ENCODE measurements at places on chromosomes 16 and 17.

DNA sequence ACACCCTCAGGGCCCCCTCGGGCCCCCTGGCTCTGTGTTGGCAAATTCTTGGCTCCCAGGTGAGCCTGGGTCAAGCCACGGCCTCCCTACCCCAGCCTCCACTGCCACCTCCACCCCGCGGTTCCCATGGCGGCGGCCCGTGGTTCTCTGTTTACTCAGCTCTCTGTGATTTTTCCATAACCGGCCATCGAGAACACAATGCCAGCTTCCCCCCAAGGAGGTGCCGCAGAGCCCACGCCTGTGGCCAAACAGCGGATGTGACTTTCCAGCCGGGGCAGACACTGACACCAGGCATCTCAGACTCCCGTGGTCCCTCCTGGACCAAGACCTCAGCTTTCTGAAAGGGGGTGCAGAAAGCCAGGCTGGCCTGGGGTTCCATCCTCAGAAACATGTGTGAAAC lies 21.6 kb upstream of the ATP2A3 start:
- DNase-seq = no peak
- no peak overlapping the region for H3K27ac ChIP-seq
- H3K36me3 ChIP-seq = no peaks in the 10 kb centered on the region
- peaks cover 2% of the 10 kb centered on the region for H3K27me3 ChIP-seq

GRCh38 chr17:44829523-44830358 lies at the start of gene GJC1:
Gene GJC1, minus strand, starts transcription at chr17:44830287. Its CDS starts 24,470 bp downstream, at chr17:44805817.
- peaks cover 12% of the 10 kb centered on the region for H3K4me1 ChIP-seq
- H3K36me3 ChIP-seq = no peaks in the 10 kb centered on the region
- no peak within 1 kb of the TSS for H3K27ac ChIP-seq
- H3K4me3 ChIP-seq = peak within 1 kb of the TSS; percentile 68
- DNase-seq = peak; percentile 20

GRCh38 chr17:19670908-19671307 lies 22.4 kb downstream of the ALDH3A2 start:
- no peak for DNase-seq
- no peak overlapping the region for H3K27ac ChIP-seq
- peaks cover 18% of the 10 kb centered on the region for H3K36me3 ChIP-seq
- H3K27me3 ChIP-seq = no peaks in the 10 kb centered on the region

GRCh38 chr17:78748048-78748729 lies 33.9 kb downstream of the CYTH1 start:
- DNase-seq = peak; percentile 78
- no peaks in the 10 kb centered on the region for H3K27me3 ChIP-seq
- H3K4me1 ChIP-seq = peaks cover 96% of the 10 kb centered on the region
- H3K36me3 ChIP-seq = peaks cover 23% of the 10 kb centered on the region

GRCh38 chr16:8417145-8417544 lies 173.2 kb downstream of the TMEM114 start:
- no peak overlapping the region for H3K27ac ChIP-seq
- H3K4me3 ChIP-seq = no peak overlapping the region
- H3K27me3 ChIP-seq = no peaks in the 10 kb centered on the region
- H3K36me3 ChIP-seq = no peaks in the 10 kb centered on the region
- no peak for DNase-seq

- no peak overlapping the region for H3K4me3 ChIP-seq
- H3K36me3 ChIP-seq = no peaks in the 10 kb centered on the region
- no peak for DNase-seq
- no peaks in the 10 kb centered on the region for H3K4me1 ChIP-seq
- peaks cover 1% of the 10 kb centered on the region for H3K27me3 ChIP-seq
Measured at GRCh38 chr16:82300374-82300951, 130.4 kb upstream of the MPHOSPH6 start.

- no peak overlapping the region for H3K27ac ChIP-seq
- H3K4me3 ChIP-seq = no peak overlapping the region
- peaks cover 5% of the 10 kb centered on the region for H3K36me3 ChIP-seq
Measured at GRCh38 chr16:337437-337836, 15.1 kb downstream of the AXIN1 start.

GRCh38 chr16:83539736-83540490 lies 267.9 kb upstream of the HSBP1 start:
- H3K4me3 ChIP-seq = no peak overlapping the region
- H3K4me1 ChIP-seq = no peaks in the 10 kb centered on the region
- H3K27me3 ChIP-seq = no peaks in the 10 kb centered on the region
- H3K27ac ChIP-seq = no peak overlapping the region
- DNase-seq = no peak

GRCh38 chr16:81366316-81366932 lies 51.7 kb downstream of the GAN start:
- H3K27ac ChIP-seq = no peak overlapping the region
- H3K4me1 ChIP-seq = no peaks in the 10 kb centered on the region
- H3K4me3 ChIP-seq = no peak overlapping the region
- peaks cover 29% of the 10 kb centered on the region for H3K36me3 ChIP-seq
- DNase-seq = no peak

DNA sequence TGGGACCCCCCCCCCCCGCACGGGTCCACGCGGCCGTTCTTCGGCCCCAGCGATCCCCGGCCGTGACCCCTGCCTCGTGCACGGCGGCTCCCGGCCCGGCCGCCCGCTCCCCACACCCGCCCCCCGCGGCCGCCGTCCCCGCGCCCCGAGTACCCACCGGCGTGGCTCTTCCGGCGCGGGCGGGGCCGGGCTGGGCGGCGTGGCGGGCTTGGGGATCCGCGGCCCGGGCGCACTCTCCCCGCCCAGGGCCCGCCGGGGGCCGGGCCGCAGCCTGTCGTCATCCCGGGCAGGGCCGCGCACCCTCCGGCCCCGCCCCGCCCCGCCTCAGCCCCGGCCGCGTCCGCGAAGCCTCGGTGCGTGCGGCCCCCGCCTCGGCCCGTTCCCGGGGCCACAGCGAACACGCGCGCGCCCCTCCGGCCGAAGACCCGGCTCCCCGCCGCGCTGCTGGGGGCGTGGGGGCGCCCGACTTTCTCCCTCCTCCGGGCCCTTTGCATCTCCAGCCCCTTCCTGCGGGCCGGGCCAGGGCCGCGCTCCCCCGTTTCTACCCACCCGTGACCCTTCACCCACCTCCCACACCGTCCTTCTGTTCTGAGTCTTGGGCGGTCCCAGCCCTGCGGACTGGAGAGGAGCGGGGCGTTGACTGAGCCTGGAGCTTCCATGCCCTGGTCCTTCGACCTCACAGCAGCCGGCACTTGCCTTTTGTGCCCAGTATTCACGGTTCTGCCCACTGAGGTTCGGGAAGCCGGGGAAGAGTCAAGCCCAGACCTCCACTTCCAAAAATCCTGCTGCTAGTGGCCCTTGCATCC lies 840 bp downstream of the MYO1C start:
- DNase-seq = peak; percentile 59
- no peaks in the 10 kb centered on the region for H3K36me3 ChIP-seq
- peak overlapping the region; percentile 69 for H3K27ac ChIP-seq
- peaks cover 23% of the 10 kb centered on the region for H3K4me1 ChIP-seq
- peak overlapping the region; percentile 87 for H3K4me3 ChIP-seq
- no peaks in the 10 kb centered on the region for H3K27me3 ChIP-seq

GRCh38 chr17:44359458-44360143 lies 4.1 kb downstream of the FAM171A2 start:
- no peak overlapping the region for H3K4me3 ChIP-seq
- no peak overlapping the region for H3K27ac ChIP-seq
- no peaks in the 10 kb centered on the region for H3K36me3 ChIP-seq
- peaks cover 8% of the 10 kb centered on the region for H3K27me3 ChIP-seq
- DNase-seq = no peak
- H3K4me1 ChIP-seq = peaks cover 4% of the 10 kb centered on the region

- H3K4me1 ChIP-seq = no peaks in the 10 kb centered on the region
- DNase-seq = no peak
- H3K27ac ChIP-seq = no peak overlapping the region
- H3K27me3 ChIP-seq = no peaks in the 10 kb centered on the region
- no peak overlapping the region for H3K4me3 ChIP-seq
Measured at GRCh38 chr16:74321356-74321755, 24.7 kb downstream of the PSMD7 start.

- DNase-seq = no peak
- H3K4me1 ChIP-seq = no peaks in the 10 kb centered on the region
- no peaks in the 10 kb centered on the region for H3K36me3 ChIP-seq
- H3K4me3 ChIP-seq = no peak overlapping the region
- no peaks in the 10 kb centered on the region for H3K27me3 ChIP-seq
Measured at GRCh38 chr17:33260638-33261037, 32.5 kb downstream of the ASIC2 start.

DNA sequence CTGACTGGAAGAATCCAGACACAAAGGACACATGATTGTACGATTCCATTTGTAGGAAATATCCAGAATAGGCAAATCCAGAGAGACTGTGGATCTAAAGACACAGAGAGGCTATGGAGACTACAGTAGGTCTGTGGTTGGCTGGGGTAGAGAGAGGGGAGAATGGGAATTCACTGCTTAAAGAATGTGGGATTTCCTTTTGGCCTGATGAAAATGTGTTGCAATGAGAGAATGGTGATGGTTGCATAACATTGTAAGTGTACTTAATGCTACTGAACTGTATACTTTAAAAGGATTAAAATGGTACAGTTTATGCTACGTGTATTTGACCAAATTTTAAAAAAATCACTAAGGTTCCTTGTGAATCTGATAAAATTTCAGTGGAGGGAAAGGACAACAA lies 62.1 kb downstream of the GPRC5B start:
- H3K27ac ChIP-seq = no peak overlapping the region
- no peak for DNase-seq
- H3K4me3 ChIP-seq = no peak overlapping the region
- no peaks in the 10 kb centered on the region for H3K36me3 ChIP-seq
- no peaks in the 10 kb centered on the region for H3K27me3 ChIP-seq
- H3K4me1 ChIP-seq = no peaks in the 10 kb centered on the region

DNA sequence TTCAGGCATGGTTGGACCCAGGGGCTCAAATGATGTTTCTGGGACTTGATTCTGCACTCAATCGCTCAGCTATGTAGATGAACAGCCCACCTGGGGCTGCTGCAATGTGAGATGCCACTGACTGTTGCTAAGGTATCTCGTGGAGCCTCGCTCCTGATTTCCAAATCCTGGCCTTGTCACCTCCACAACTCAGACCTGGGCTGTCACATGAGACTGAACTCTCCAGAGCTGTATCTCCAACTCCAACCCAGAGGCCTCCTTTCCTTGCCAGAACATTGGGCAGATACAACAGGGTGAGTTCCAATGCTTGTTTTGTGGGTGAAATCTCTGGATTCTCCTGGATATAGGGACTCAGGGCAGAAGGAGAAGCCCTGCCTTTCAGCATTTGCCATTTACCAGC lies 79.5 kb downstream of the GNAO1 start:
- no peaks in the 10 kb centered on the region for H3K27me3 ChIP-seq
- H3K36me3 ChIP-seq = no peaks in the 10 kb centered on the region
- no peak overlapping the region for H3K27ac ChIP-seq

DNA sequence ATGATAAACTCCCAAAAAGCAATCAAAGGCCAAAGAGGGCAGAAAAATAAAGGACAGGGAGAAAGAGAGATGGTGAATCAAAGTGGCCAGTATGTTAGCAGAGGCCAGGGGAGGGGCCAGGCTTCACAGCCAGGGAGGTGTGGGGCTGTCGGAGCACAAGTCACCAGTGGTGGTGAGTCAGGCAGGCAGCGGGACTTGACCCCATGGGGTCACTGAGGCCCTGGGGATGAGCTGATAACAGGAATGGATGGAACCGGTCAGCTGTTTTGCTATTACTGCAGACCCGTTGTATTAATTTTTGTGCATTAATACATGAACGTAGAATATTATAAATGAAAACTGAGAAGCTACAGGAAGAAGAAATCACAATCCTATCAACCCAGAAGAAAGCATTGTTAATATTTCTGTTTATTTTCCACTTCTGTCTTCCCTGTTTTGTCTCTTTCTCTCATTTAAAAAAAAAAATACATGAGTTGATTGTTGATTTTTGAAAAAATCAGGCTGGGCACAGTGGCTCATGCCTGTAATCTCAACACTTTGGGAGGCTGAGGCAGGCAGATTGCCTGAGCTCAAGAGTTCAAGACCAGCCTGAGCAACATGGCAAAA lies 106.9 kb downstream of the SOCS1 start:
- no peak overlapping the region for H3K27ac ChIP-seq

DNA sequence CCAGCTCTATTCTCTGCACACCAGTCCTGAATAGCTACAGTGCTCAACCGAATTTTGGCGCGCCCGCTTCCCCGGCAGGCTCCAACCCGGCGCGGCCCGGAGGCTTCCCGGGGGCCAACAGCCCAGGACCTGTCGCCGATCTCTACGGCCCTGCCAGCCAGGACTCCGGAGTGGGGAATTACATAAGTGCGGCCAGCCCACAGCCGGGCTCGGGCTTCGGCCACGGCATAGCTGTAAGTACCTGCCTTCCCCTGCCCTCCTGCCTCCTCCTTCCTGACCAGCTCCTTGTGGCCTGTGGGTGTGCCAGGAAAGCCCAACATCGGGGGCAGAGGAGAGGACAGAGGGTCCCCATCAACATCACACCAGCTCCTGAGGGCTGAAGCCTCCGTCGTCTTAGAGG lies 70.2 kb downstream of the CCDC182 start:
- H3K4me1 ChIP-seq = peaks cover 30% of the 10 kb centered on the region
- DNase-seq = no peak

- no peaks in the 10 kb centered on the region for H3K4me1 ChIP-seq
- peaks cover 2% of the 10 kb centered on the region for H3K27me3 ChIP-seq
- H3K36me3 ChIP-seq = no peaks in the 10 kb centered on the region
- no peak for DNase-seq
- no peak overlapping the region for H3K4me3 ChIP-seq
Measured at GRCh38 chr16:16971042-16971441, 499.7 kb downstream of the XYLT1 start.

DNA sequence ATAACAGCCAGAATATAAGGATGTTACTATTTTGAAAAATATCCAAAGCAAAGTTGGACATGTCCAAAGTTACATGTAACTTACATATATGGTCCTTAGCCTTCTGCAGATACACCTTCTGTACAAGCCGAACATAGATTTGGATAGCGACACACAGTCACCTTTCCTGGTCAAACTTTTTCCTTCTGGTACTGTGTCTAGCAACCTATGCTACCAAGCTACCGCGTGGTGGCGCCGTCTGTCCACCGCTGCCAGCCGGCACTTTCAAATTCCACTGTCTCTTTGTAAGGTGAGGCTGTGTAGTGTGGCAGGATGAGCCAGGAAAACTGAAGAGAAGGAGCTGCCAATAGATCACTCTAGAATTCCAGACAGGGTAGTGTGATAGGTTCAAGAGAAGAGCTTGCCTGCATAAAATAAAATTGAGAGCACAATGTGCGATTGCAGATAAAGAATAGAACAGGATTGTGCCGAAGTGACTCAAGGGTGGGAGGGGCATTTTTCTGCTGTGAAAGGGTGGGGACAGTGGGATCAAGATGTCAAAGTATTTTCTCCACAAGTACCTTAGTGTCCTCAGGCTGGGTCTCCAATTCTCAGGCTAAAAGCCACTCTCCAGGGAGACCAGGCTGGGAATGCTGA lies 366.9 kb downstream of the SLC39A11 start:
- no peak overlapping the region for H3K4me3 ChIP-seq
- no peaks in the 10 kb centered on the region for H3K27me3 ChIP-seq
- no peak overlapping the region for H3K27ac ChIP-seq
- H3K36me3 ChIP-seq = no peaks in the 10 kb centered on the region

- no peaks in the 10 kb centered on the region for H3K27me3 ChIP-seq
- H3K4me3 ChIP-seq = peak overlapping the region; percentile 93
- peak overlapping the region; percentile 88 for H3K27ac ChIP-seq
- H3K4me1 ChIP-seq = peaks cover 47% of the 10 kb centered on the region
- H3K36me3 ChIP-seq = peaks cover 29% of the 10 kb centered on the region
- DNase-seq = peak; percentile 42
Measured at GRCh38 chr17:7932483-7932891, 481 bp downstream of the CNTROB start.

- H3K27me3 ChIP-seq = no peaks in the 10 kb centered on the region
- no peak for DNase-seq
- H3K4me3 ChIP-seq = no peak overlapping the region
- peaks cover 5% of the 10 kb centered on the region for H3K4me1 ChIP-seq
Measured at GRCh38 chr17:2874189-2874686, 78.0 kb downstream of the RAP1GAP2 start.

Measured in activated CD4-positive, alpha-beta memory T cell treated with anti-CD3 and anti-CD28 coated beads for 36 hours (primary cell).